ENCODE measurements at places on chromosomes 13 and 19.

DNA sequence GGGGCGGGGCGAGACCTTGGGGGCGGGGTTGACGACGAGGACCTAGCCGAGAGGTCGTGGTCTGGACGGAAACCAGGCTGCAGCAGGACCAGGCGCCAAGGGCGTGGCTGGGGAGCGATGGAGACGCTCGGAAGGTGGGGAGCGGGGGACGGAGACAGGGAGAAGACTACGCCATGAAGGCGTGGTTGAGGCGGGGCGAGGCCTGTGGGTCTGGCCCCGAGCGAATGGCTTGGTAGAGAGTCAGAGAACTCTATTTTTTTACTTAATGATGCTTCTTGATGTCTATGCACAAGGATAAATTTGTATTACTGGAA is 674 bp upstream of the FBXL12 start:
- no peak for DNase-seq

- DNase-seq: peak; percentile 73
Measured at GRCh38 chr13:39616087-39616694, 13.2 kb upstream of the LHFPL6 start.

- no peak for DNase-seq
Measured at GRCh38 chr19:17398902-17399527, 5.0 kb upstream of the CCDC194 start.

GRCh38 chr13:20567881-20568528 is 1.0 kb downstream of the IFT88 start:
- no peak for DNase-seq

DNA sequence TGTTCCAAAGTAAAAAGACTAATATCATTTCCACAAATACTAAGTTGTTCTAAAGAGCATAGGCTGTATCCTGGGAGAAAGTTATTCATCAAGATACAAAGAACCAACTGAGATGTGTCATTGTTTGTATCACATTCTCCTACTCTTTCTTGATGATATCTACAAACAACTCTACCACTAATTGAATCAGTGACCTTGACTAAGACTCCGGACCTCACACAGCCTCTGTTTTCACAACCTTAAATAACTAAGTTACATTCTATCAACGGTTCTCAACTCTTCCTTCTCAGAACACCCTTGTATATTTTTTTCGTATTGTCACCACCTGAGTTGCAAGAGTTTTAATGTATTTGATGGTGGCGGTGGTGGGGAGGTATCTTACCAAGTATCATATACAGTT is 12.6 kb downstream of the IRS2 start:
- DNase-seq: no peak

GRCh38 chr13:79533781-79534400 is 52.9 kb downstream of the NDFIP2 start:
- DNase-seq: no peak

- DNase-seq: peak; percentile 73
Measured at GRCh38 chr13:85586422-85586831, 212.8 kb downstream of the SLITRK6 start.

GRCh38 chr19:32141840-32142511 is 203.4 kb upstream of the ZNF507 start:
- DNase-seq: no peak

DNA sequence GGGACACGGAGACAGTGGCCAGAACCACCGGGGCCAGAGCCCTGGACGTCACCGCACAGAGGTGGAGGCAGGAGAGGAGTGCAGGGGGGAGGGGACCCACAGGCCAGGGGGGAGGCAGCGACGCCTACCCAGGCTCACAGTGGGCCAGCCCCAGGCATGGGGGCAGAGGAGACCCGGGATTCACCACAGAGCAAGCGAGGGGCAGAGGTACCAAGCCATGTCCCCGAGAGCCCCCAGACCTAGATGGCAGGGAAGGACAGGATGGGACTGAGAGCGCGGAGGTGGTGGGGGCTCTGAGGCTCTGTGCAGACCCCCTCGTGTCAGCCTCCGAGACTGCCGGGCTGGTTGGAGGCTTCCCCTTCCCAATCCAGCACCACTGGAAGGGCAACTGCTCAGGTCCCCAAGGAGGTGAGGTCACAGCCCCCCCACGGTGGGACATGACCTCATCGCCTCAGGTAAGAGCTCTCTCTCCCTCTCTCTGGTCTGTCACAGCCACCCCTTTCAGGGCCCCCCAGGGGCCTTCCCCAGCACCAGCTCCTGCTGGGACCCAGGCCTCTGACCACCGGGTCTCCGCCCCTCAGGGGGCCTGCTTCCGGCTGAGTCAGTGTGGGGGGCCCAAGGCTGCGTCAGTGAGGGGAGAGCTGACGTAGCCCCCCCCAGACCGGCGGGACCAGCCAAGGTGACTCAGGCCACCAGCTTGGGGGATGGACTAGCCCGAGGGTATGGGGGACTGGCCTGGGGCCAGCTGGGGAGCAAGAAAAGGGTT is 2.2 kb upstream of the IL11 start:
- DNase-seq: no peak

DNA sequence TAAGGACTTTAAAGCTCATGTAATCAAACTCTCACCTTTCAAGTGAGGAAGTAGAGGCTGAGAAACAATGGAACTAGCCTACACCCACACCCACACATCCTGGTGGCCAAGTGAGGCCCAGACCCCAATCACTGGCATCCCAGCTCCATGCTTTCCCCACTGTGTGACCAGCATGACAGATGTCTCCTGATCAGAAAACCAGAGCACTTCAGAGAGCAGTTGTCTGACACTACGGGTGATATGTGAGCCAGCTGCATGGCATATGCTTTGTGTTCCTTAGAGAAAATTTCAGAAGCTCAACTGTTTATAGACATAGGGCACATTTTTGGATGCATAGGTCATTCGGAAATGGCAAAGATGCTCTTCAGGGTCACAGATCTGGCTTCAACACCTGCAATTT is 315.2 kb downstream of the NDFIP2 start:
- no peak for DNase-seq

- DNase-seq: peak; percentile 97
Measured at GRCh38 chr19:50679177-50680125, 30.2 kb downstream of the C19orf81 start.

DNA sequence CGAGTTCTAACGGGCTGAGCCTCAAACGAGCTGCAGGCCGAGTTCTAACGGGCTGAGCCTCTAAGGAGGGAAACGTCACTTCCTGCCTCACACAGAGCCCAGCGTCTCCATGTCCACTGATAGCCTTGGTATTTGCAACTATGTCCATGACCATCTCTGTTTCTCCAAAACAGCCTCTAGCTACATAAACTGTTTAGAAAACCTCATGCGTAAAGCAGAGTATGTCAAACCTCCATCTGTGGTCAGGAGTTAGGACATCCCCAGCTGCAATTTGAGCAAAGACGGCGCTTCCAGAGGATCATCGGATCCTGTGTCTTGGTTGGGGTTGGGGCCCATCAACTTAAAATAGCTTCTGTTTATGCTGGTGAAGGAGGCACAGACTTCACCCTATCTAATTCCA is 20.8 kb downstream of the RASA3 start:
- DNase-seq: no peak

GRCh38 chr13:57408312-57408711 is 223.2 kb upstream of the PCDH17 start:
- DNase-seq: no peak

DNA sequence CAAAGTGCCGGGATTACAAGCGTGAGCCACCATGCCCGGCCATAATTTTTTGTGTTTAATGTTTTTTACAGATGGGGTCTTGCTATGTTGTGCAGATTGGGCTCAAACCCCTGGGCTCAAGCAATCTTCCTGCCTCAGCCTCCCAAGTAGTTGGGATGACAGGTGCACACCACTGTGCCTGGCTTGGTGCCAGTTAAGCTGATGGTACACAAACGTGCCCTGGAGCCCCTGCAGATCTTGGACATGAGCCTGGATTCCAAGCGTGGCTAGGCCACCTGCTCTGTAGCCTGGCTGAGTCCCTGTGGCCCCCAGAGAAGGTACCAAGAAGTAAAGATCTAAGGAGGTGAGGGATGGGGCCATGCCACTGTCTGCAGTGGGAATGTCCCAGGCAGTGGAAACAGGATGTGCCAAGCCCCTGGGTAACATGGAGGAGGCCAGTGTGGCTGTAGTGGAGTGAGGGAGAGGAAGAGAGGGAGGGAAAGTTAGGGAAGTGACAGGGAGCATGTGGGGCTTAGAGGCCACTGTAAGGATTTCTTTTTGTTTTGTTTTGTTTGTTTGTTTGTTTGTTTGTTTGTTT is 7.0 kb downstream of the PRODH2 start:
- no peak for DNase-seq

DNA sequence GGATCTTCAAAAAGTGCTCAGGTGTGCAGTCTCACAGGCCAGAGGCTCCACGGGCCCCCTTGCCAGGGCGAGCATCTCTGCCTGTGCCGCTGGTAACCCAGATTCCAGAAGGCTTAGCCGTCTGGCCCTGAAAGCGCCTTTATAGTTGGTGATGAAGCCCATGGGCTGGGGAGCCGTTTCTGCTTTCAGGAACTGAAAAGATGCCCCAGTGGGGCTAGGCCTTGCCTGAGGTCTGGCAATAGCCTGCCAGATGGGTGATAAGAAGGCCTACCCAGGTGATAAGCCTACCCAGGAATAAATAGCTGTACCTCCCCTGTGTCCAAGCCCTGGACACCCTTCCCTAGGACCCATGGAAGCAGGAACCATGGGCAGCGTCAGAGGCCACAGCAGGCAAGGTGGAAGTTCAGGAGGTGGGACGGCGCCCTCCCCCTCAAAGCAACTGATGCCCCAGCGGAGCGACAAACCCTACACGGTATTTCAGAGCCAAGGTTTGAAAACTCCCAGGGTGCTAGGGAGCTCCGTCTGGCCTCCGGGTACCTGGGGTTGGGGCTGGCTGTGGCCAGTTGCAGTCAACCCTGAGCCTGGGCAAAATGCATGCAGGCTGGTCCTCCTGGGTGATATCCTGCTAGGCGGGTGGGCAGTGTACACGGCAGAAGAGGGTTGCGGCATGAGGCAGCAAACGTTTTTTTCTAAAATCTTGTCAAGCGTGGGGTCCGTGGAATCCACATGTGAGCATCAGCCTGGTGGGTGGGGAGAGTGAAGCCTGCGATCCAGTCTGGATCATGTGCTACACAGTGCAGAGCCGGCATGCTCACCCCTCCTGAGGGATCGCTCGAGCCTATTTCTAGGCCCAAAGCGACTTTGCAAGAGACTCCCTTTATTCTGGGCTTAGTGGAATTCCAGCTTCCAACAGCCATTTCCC is 45.3 kb downstream of the ACTN4 start:
- no peak for DNase-seq

GRCh38 chr13:100106705-100107104 is 17.8 kb downstream of the PCCA start:
- no peak for DNase-seq

DNA sequence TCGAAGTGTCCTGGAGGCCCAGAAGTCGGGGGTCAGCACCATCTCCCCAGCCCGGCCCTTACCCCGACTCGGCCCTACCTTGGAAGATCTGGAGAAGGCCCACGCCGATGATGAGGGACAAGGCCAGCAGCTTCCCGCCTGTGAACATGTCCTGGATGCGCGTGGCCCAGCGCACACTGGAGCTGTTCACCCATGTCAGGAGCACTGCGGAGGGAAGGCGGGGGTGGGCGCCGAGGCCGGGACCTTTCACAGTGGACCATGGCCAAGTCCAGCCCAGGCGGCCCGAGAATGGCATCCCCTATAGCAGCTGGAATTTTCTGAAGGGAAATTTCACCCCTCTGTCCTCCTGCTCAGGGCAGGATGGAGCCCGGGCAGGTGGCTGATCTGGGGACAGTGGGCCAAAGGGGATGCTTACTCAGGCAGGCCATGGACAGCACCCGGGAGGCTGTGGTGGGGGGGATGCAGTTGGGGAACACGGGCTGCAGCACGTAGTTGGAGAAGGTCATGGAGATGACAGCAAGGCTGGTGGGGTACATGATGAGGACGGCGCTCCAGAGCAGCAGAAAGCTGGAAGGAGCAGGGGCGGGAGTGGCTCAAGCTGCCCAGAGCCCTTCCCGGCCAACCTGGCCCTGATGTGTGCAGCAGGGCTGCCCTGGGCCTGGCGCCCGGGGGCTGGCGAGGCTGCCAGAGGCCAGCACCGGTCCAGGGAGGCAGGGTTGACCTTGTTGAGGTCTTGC is 13.0 kb downstream of the SLC7A10 start:
- no peak for DNase-seq

- no peak for DNase-seq
Measured at GRCh38 chr19:13255041-13255718, 105.0 kb downstream of the IER2 start.

- peak; percentile 59 for DNase-seq
Measured at GRCh38 chr19:18879579-18880373, 16.2 kb downstream of the CERS1 start.

GRCh38 chr13:101018720-101019119 is 344.1 kb upstream of the TMTC4 start:
- DNase-seq: peak; percentile 52

DNA sequence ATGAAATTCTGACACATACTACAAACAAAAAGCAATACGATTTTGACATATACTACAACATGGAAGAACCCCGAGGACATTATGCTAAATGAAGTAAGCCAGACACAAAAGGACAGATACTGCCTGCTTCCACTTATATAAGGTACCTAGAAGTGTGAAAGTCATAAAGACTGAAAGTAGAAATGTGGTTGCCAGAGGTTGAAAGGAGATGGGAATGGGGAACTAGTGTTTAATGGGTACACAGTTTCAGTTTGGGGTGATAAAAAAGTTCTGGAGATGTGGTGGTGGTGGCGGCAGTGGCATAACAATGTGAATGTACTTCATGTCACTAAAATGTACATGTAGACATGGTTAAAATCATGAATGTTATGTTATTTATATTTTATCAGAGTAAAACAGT is 12.1 kb upstream of the NDFIP2 start:
- no peak for DNase-seq

GRCh38 chr19:40453151-40453735 is 9.1 kb upstream of the SERTAD3 start:
- DNase-seq: no peak

GRCh38 chr13:93700115-93700514 is 473.5 kb downstream of the GPC6 start:
- DNase-seq: no peak

DNA sequence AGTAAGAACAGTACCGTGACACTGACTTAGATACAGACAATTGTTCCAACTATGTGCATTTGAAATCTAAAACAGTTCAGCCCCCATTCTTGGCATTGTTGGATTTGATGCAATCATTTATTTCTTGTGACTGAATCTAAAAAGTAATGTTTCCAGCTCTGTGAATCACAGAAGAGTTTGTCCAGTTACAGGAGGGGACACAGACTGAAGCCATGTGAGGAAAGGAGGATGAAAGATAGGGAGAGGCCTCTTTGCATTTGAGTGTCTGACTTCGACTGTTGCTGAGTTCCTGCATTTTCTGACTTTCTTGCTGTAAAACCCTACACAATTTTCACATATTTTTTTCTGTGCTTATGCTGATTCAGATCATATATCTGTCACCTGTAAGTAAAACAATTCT is 179.3 kb upstream of the PCDH17 start:
- DNase-seq: no peak

- peak; percentile 99 for DNase-seq
Measured at GRCh38 chr19:1040476-1041271, 767 bp downstream of the ABCA7 start.

Measured in RWPE1 (cell line).